Bladder microvascular endothelial cell (primary cell): ENCODE measurements at places on chromosomes 2 and 18. TPM values are rescaled to one million over a fixed set of nuclear protein-coding genes. Genes with fewer than 3 reads are reported as not detected.

LRRTM1 gene
- not detected in 2 replicates for total RNA-seq

KLHL29 gene
- 1.3 and 6.5 TPM in 2 replicates for total RNA-seq

IL1RN gene
- not detected in 2 replicates for total RNA-seq

AMER3 gene
- not detected in 2 replicates for total RNA-seq

ZNF521 gene
- total RNA-seq, result 48.9 and 142 TPM in 2 replicates

PROKR1 gene
- not detected in 2 replicates for total RNA-seq

FHOD3 gene
- 0.06 and 0.16 TPM in 2 replicates for total RNA-seq

RRM2 gene
- total RNA-seq, result 38.2 and 38.6 TPM in 2 replicates

DDX1 gene
- total RNA-seq, result 58.9 and 105 TPM in 2 replicates

SCN1A gene
- 0.06 TPM in 1 of 2 replicates, not detected in the other for total RNA-seq

CRYGD gene
- total RNA-seq, result not detected in 2 replicates

MC5R gene
- total RNA-seq, result not detected in 2 replicates

BOLA3 gene
- total RNA-seq, result 17.4 and 19.9 TPM in 2 replicates

EML6 gene
- total RNA-seq, result 0.13 and 0.16 TPM in 2 replicates
